Uterine smooth muscle cell (primary cell): ENCODE measurements at places on chromosomes 4 and X. TPM values are rescaled to one million over a fixed set of nuclear protein-coding genes. Genes with fewer than 3 reads are reported as not detected.

Gene MTNR1A
- not detected in 2 replicates for total RNA-seq

Gene FOXR2
- not detected in 2 replicates for total RNA-seq

Gene SRPX2
- total RNA-seq, result 19.8 and 58.2 TPM in 2 replicates

Gene UGT2B15
- not detected in 2 replicates for total RNA-seq

Gene RGN
- total RNA-seq, result 2.9 and 6.7 TPM in 2 replicates

Gene CT45A3
- total RNA-seq, result not detected in 2 replicates

Gene WDR44
- 16.1 and 16.3 TPM in 2 replicates for total RNA-seq

Gene BEND2
- total RNA-seq, result not detected in 2 replicates

Gene GPM6B
- total RNA-seq, result 4.6 and 8.1 TPM in 2 replicates

Gene FGFBP2
- not detected in 2 replicates for total RNA-seq

Gene RASSF6
- total RNA-seq, result not detected in 2 replicates

Gene EGF
- total RNA-seq, result 1.3 and 1.9 TPM in 2 replicates

Gene PDZD4
- 0.12 and 0.22 TPM in 2 replicates for total RNA-seq

Gene RNF150
- total RNA-seq, result 1.3 and 2.2 TPM in 2 replicates
